NCI-H1048 (cell line): ENCODE measurements at places on chromosomes 2 and 18.

DNA sequence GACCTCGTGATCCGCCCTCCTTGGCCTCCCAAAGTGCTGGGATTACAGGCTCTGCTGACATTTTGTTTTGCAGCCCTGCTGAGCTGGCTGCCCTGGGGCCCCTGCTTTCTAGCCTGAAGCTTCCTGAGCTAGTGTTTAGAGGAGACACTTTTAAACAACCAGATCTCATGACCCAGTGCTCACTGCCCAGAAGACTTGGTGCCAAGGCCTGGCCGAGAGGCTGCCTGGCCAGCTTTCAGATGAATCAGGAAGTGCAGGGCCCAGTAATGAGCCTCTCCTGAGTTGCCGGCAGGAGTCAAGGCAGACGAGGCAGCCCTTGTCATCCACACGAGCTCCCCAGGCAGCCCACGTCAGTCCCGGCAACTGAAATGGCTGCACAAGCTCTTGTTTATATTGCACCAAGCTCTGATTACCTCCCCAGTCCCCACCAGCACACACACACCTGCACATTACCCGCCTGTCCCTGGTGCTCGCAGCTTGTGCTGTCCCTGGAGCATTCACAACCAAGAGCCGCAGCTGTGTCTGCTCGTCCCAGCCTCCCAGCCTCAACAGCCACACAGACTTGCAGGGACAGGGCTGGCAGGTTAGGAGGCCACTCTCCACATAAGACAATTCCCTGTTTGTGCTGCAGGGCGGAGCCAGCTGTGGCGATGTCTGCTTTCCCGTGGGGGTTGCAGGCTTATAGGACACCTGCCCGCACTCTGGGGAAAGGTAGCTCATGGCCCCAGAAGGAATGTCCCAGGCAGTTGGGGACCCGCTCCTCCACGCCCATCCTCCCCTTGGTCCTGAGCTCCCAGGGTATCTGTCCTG lies 331.2 kb upstream of the MYT1L start:
- no peak for DNase-seq

DNA sequence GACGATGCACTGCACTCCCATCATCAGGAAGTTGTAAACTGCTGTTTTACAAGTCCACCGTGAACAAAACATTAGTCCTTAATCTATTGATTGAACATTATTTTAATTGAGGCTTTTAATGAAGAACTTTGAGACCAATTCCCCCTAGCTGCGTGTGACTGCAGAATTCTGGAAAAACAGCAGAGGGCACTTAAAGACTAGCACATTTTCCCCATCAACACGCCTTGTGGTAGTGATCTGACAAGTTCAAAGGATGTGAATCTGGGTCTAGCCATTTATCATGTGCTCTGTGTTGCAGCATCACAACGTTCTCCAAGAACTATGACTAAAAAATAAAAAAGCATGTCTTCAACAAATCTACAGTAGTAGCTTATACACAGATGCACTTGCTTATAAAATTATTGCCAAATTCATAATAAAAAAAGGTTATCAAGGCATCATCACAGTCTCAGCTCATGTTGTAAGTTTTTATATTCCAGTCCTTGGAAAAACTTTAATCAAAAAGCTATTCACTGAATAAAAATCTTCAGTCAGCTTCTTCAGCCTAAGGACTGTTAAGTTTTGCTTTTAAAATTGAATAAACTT lies 35.8 kb downstream of the SKOR2 start:
- DNase-seq = no peak

DNA sequence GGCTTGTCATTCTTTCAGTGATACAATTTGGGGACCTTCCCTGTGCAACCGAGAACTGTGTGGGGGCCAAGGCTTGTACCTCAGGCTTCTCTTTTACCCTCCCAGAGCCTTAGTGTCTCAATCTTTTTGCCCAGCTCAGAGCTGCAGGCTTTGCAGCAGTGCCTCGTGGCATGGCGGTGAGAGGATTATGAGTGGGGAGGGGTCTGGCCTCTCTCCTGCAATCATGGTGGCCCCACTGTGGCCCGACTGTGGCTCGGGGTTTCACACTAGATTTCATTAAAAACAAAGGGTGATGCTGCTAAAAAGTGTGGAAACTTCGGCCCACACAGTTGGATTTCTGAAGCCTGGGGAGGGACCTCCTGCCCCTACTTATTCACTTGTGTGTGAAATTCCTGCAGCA lies 75.5 kb downstream of the CAPN13 start:
- no peak for DNase-seq

DNA sequence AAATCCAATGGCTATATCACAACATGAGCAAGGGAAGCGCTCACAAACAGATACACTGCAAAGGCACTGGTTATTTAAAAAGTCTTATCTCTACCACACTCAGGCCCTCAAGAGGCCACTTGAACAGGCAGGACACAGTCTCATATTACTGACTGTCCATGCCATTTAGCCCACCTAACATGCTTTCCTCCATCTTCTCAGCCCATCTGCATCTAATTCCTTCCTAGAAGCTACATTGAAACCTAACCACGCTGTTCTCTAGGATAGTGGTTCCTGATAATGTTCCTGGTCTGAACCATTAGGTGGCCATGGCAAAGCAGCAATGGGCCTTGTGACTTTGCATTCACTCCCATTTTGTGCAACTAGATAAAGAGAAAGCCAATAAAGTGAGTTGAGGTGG lies 22.5 kb upstream of the NEB start:
- no peak for DNase-seq

DNA sequence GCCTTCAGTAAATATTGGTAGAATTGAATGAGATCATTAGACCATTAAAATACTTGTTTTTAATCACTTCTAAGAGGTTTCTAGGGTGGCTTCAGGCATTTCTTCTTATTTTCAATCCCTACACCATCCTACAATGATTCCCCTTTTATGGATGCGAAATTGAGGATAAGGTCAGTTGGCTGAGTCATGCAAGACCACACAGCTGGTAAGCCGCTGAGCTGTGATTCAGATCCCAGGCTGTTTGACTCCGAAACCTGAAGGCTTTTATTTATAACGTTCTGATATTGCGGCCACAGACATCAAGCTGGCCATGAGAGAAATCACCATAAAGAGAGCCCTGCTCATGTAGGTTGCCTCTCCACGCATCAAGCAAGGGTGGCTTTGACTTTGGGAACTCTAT lies 133.4 kb downstream of the VAPA start:
- DNase-seq = no peak

GRCh38 chr2:233387667-233388528 lies 33.6 kb downstream of the DGKD start:
- no peak for DNase-seq

DNA sequence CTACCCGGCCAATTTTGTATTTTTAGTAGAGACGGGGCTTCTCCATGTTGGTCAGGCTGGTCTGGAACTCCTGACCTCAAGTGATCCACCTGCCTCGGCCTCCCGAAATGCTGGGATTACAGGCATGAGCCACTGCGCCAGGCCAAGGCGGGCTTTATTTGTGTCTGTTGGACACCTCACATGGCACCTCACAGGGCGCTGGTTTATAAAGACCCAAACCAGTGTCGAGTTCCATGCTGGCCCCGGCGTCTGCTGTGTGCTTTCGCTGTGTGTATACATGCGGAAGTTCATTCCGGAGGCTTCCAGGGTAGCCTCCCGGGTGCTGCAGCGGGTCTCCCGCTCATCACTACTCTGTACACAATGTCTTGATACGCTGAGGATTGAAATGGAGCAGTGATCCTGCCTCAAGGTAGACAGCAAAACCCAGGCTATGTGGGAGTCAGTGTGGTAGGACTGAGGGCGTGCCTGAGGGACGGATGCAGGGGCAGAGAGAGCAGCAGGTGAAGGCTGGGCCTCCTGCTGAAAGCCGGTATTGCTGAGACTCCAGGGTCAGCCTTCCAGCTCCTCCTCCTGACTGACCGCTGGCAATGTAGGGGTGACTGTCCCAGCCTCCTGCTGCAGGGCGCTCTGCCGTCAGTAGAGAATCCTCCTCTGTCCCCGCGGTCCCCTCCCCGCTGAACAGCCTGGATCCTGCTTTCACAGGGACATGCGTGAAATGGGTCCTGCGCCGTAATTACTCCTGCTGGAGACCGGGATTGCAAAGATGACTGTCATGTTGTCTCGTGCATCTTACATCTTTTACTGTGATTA lies 22.7 kb downstream of the LDLRAD4 start:
- DNase-seq = no peak

DNA sequence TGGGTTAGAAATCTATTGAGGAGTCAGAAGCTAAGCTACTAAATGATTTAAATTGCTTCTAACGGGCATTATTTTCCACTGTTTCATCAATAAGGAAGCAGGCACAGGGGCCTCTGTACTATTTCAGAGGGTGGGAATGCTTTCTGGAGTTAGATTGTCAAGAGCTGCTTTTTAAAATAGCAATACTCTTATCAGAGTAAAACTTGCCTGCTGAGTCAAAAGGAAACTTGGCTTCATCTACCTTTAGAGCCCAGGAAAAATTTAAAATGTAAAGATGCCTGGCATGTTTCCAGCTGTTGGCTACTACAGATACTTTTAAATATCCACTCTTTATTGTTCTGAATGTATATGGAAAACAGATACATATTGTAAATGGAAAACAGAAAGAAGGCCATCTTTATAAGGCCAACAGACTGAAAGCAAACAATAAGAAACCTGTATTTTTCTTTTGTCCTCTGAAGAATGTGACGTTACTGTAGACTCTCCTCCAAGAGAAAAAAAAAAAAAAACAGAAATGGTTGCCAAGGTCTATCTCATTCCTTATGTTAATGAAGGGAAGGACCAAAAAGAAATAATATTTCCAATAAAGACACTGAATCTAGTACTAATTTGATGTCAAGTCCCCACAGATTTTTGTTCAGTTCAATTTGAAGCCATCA lies 79.1 kb downstream of the FIGN start:
- DNase-seq = no peak

DNA sequence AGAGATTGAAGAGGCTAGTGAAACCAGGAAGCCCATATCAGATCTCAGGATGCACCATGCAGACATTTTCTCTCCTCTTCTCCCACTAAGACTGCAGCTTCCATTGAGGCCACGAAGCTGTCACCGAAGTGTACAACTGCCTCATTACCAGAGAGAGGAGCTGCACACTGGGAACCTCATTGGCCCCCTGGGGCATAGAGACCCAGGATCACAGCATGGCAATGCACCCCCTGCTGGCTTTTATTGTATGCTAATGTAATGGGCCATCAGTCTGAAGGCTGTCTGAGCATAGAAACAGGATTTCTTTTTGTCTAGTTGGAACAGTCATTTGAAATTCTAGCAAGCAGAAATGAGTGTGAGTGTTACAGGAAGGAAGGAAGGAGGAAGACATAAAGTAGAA lies 861.6 kb upstream of the CELF4 start:
- no peak for DNase-seq

DNA sequence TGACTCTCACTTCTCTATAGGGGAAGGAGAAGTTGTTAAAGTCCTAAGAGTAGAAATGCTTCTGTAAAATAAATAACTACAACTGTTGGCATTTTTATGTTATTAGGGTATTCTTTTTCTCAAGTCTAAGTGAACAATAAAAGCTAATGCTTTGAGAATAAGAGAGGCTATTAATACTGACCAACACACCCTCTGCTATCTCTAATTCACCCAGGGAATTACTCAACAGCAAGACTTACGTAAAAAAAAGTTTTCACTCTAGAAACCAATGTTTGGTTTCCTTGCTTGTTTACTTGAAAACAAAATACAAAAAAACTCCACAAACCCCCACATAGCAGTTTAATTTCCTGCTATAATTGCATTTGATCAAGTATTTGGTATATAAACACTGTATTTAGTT lies 25.2 kb downstream of the CHN1 start:
- no peak for DNase-seq

- no peak for DNase-seq
Observed at GRCh38 chr18:10715791-10716190, 190.0 kb downstream of the NAPG start.

GRCh38 chr2:101899871-101900270 lies 91.9 kb upstream of the IL1R2 start:
- DNase-seq = no peak

GRCh38 chr2:62147610-62148301 lies 48.2 kb upstream of the B3GNT2 start:
- no peak for DNase-seq

GRCh38 chr18:47606526-47606925 lies 323.9 kb downstream of the SMAD2 start:
- no peak for DNase-seq

DNA sequence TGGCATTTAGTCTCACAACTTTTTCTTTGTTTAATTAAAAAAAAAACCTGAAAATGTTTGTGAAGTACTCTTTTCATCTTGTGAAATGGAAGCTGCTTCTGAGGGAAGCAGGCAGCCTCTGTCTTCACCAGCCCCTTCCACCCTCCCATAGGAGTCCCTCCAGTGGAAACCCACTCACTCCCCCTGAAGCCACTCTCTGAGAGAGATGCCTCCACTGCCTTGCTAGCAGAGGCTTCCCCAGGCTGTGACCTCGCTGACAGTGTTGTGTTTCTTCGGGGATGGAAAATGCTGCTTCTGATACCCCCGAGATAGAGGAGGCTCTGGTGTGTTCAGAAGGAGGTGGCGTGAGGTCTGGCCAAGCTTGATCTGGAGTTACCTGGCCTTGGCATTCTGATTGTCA lies 59.9 kb downstream of the SH3RF3 start:
- no peak for DNase-seq

- DNase-seq = no peak
Observed at GRCh38 chr2:206698811-206699210, 19.4 kb downstream of the DYTN start.

GRCh38 chr2:230666885-230667712 lies 45.5 kb upstream of the CAB39 start:
- DNase-seq = no peak

GRCh38 chr2:26849056-26849999 lies 1.4 kb downstream of the DPYSL5 start:
- DNase-seq = no peak

DNA sequence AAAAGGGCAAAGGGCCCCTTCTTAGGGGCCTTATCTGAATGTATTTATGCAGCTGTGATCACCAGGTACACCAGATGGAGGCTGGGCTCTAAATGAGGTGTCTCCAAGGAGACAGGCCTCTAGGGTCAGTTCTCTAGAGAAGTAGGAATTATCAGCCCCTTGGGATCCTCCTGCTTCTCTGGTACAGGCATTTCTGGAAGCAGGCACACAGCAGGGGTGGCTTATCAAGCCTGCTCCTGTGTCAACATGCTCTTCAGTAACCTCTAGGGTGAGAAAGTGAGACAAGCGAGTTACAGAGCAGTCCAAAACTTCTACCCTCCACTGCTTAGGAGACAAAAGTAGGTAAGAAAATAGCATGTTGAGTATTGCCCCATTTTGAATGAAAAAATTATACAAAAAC lies 13.8 kb downstream of the TPGS2 start:
- DNase-seq = no peak

GRCh38 chr2:136010126-136010525 lies 24.7 kb upstream of the DARS1 start:
- no peak for DNase-seq

- DNase-seq = no peak
Observed at GRCh38 chr2:27258051-27258450, 4.8 kb downstream of the SLC30A3 start.

- DNase-seq = no peak
Observed at GRCh38 chr2:202249521-202250253, 11.3 kb upstream of the SUMO1 start.

DNA sequence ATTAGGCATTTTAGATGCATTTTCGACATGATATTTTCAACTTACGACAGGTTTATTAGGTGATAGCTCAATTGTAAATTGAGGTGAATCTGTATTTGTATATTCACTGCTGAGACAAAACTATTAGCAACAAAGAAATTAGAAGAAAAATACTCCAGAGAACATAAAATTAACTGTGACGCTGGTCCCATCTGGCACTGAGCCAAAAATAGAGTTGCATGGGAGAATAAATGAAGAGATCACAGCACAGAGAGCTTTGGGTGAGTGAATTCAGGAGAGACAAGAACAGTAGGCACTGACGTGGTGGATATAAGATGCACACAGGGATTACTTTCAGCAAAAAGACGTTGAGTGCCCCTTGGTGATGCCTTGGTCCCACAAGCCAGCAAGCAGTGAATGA lies 306.2 kb upstream of the RAB6C start:
- DNase-seq = no peak
